ENCODE measurements at places on chromosomes 7 and 10. TPM values are rescaled to one million over a fixed set of nuclear protein-coding genes. Genes with fewer than 3 reads are reported as not detected.

Gene OR2A7
- total RNA-seq: 1.3 TPM

Gene FAM24A
- not detected for total RNA-seq

Gene KIF11
- total RNA-seq: 5.2 TPM

Gene SEPTIN7
- 217 TPM for total RNA-seq

Gene WDR91
- 20.9 TPM for total RNA-seq

Gene FBXL13
- total RNA-seq: 0.73 TPM

Gene MLXIPL
- not detected for total RNA-seq

Gene MYO1G
- total RNA-seq: 0.12 TPM

Gene AKR1D1
- not detected for total RNA-seq

Gene CYP2C18
- total RNA-seq: not detected

Gene ITGB8
- 17.5 TPM for total RNA-seq

Gene EPHB4
- 111 TPM for total RNA-seq

Gene ADO
- 28.4 TPM for total RNA-seq

Gene GHRHR
- not detected for total RNA-seq

Gene TRUB1
- total RNA-seq: 25.0 TPM

Gene OR2A1
- 0.12 TPM for total RNA-seq

Gene TMEM184A
- total RNA-seq: 0.49 TPM

Gene ANKRD30A
- total RNA-seq: not detected

Gene GIMAP2
- 5.1 TPM for total RNA-seq

Gene CCDC172
- total RNA-seq: not detected

Gene FAM25C
- total RNA-seq: not detected

Gene KIN
- total RNA-seq: 4.4 TPM

Gene FRMPD2
- total RNA-seq: not detected

Gene GRID1
- 0.97 TPM for total RNA-seq

Gene PITX3
- total RNA-seq: not detected

Gene BAZ1B
- total RNA-seq: 51.0 TPM

Gene NYAP1
- 3.0 TPM for total RNA-seq

Gene STOX1
- 0.12 TPM for total RNA-seq

Gene RABGEF1
- 83.4 TPM for total RNA-seq

Gene JCAD
- 40.7 TPM for total RNA-seq

Gene MYH16
- not detected for total RNA-seq

Measured in hair follicle dermal papilla cell (primary cell).